ENCODE measurements at places on chromosomes 6 and 20. TPM values are rescaled to one million over a fixed set of nuclear protein-coding genes. Genes with fewer than 3 reads are reported as not detected.

GRCh38 chr20:16801919-16802651, 53.9 kb downstream of the OTOR start:
- DNase-seq, result no peak

PSORS1C2 gene
- total RNA-seq, result not detected

- DNase-seq, result no peak
Measured at GRCh38 chr20:25750765-25751696, 54.4 kb upstream of the ZNF337 start.

- no peak for DNase-seq
Measured at GRCh38 chr6:54916858-54917257, 70.3 kb downstream of the FAM83B start.

RAB44 gene
- not detected for total RNA-seq

GRCh38 chr6:27111743-27112142, 135.8 kb upstream of the PRSS16 start:
- DNase-seq, result no peak

GRCh38 chr6:132750455-132751248, 7.1 kb downstream of the VNN2 start:
- DNase-seq, result no peak

BNIP5 gene
- total RNA-seq, result not detected

NT5E gene
- 223 TPM for total RNA-seq

EPB41L1 gene
- 10.7 TPM for total RNA-seq

DNA sequence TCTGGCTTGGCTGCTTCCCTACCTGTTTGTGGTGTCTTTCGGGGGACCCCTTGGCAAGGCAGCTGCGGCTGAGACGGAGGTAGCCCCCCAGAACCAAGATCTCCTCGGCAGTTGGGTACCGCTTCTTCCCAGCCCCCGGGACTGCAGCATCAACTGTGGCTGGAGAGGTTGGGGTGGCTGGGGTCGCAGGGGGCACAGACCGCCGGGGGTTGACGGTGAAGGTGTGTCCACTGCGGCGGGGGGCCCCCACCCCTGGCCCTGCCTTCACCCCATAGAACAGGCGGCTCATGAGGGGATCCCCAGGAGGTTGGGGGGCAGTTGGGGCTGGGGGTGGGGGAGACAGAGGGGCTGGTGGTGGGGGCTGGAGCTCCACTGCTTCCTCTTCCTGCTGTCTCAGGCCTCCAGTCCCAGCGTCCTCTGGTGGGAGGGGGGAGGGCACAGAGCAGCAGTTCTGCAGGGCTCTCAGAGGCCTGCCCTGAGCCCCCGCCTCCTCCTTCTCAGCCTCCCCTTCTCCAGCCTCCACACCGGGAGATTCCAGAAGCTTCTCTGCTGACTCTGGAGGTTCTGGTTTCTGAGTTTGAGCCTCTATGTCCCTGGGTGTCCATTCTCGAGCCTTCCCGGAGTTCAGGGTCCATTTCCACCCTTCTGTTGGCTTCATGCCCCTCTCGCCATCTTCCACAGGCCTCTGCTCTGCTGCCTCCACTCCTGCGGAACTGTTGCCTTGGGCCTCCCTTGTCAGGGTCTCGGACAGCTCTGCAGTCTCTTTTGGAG, 1.9 kb downstream of the PPP1R18 start:
- DNase-seq, result no peak

DNA sequence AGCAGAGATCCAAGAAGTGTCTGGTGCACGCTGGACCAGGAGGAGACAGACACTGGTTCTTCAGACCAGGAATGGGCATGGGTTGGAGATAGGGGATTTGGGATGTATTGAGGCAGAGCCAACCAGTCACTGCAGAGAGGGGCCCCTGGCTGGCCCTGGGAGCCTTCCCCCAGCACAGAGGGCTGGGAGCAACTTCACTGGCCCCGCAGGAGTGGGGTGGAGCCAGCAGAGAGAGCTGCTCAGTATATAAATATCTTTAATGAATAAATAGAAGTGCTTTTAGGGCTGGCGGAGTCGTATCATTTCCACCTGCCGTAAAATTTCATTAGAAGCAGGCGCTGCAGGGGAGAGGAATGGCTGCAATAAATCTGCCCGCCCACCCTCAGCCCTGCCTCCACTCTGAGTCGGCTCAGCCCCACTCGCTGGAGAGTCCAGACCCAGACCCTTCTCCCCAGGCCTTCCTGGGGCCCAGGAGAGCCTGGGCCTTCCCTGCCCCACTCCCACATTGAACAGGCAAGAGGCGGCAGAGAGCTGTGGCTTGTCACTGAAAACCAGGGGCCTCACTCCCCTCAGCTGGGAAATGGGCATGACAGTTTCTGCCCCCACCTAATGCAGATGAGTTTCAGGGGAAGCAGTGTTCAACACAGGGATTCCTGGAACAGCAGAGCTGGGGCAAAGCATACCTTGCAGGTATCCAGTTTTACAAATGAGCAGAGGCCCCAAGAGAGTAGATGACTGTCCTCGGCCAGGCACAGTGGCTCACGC, 23.9 kb upstream of the VSTM2L start:
- no peak for DNase-seq

DNA sequence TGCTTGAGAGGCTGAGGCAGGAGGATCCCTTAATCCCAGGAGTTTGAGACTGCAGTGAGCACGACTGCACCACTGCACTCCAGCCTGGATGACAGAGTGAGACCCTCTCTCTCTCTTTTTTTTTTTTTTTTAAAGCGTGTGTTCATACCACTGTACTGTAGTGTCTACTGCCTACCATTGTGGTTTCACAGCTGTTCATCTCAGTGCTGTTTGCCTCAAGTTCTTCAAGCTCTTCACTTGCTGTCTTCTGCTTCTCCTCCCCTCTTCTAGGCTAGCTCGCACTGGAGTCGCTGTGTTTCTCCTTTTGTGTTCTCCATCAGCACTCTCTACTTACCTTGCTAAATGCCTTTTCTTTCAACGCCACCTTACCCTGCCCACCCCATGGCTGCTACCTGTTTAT, 7.4 kb downstream of the FOXO3 start:
- no peak for DNase-seq

PACRG gene
- not detected for total RNA-seq

DNA sequence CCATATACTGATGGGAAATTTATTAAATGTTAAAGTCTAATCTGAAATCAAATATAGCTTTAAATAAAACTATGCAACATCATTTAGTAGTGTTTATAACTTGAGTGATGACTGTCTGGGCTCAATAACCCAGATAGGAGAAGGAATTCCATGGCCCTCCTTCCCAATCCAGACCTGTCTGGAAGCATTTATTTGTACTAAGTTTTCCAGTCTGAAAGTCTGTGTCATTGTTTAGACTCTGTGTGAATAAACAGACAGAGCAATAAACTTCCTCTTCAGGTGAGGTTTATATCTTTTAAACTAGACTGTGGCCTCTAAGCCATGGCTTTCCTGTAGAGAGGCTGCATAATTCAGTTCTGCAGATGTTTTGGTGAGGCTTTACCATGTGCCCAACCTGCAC, 176.4 kb downstream of the SOX4 start:
- no peak for DNase-seq

GRCh38 chr6:144265390-144265789, 19.7 kb upstream of the UTRN start:
- DNase-seq, result peak; percentile 61

DNA sequence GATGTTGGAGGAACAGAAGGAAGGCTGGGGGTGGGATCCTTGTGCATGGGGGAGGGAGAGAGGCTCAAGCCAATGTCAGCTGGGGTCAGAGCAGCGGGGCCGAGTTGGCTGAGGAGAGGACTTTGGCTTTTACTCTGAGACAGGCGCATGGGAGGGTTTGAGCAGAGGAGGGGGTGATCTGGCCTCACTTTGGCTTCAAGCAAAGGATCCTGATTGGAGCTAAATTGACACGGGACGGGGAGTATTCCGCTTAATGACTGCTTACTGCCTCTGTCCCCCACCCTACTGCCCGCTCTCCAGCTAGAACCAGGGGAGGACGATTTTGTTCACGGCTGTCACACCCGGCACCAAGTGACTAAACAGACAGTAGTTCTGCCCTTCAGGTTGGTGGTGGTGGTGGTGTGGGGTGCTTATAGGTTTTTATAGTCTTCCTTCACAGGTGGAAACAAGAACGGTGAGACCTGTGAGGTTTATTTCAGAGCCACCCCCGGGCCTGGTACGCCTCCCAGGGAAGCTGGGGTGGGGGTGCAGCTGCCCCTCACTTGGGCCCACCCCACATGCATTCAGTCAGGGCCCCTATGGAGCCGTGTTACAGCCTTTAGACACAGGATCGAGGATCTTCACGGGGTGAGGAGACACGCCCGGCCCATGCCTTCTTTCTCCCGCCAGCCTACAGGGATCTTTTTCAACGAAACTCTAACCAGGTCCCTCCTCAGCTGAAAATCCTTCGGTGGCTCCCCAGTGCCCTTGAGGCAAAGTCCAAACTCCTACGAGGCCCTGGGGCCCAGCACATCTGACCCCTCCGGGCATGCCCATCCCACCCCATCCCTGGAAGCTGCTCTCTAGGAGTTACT, 1.3 kb upstream of the SNAI1 start:
- DNase-seq, result no peak

DNA sequence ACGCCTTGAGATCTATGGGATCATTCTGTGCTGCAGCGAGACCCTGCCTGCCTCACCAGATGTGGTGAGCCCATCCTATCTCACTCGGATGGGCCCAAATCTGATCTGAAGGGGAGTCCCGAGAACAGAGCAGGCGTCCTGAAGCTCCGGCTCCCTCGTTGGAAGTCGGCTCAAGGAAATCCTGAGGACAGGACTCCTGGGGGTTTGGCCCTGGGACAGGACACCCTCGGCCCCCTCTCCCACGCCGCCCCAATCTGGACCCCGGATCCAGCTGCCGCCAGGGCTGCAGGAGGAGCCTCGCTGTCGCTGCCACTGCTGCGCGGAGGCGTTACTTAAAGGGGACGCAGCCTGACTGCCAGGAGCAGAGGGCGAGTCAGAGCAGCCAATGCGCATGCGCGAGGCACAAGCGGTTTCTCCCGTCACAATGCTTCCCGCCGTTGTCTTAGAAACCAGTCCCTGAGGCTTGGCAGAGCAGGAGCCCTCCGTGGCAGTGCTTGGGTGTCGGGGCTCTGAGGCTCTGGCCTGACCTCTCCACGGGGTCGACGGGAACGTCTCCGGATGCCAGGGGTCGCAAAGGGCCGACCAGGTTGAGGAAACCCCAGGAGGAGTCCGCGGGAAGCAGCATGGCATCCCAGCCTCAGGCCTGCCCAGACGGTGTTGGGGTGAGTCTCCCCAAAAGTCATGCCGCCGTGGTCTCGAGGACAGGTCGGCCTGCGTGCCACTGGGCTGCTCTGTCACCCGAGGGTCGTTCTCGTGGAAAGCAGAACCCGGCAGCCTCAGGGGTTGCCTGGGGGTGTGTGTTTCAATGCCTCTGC, 1567.8 kb upstream of the DEFB115 start:
- no peak for DNase-seq

MOXD1 gene
- total RNA-seq, result 0.07 TPM

THBD gene
- 139 TPM for total RNA-seq

LY6G5C gene
- 0.88 TPM for total RNA-seq

DNA sequence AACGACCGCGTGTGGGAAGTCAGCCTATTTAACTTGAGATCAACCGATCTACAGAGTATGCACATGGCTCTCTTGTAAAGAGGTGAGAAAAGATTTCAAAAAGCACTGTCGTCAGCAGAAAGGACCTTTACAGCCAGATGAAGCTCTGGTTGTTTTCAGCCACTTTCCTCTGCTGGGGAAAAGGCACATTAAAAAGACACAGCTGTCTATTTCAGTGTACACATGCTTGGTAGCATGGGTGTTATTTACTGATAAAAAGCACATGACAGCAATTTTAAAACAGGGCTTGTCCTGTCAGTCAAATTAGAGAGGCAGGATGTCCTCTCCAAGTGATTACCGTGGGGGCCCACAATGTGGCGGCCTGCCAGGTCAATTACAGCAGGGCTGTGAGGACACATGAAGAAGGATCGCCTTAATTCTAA, 188.9 kb downstream of the PRKN start:
- no peak for DNase-seq

TSPO2 gene
- not detected for total RNA-seq

LAMA4 gene
- total RNA-seq, result 517 TPM

IRF4 gene
- total RNA-seq, result 0.07 TPM

DNA sequence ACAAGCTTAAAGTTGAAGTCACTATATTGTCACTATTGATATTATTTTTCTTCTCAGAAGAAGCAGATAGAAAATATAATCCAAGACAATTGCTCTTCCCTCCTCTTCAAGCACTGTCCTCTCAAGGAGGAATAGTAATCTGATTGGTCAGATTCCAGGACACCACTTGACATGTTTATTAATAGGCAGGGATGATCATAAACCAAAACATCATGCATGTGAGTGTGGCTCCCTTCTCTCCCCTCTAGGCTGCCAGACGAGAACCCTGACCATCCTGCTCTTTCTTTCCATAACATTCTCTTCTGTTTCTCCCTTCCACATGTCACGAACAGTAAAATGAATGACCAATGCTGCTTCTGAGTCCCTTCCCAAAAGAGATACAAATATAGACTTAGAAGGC, 7.5 kb downstream of the ATG5 start:
- DNase-seq, result no peak

- no peak for DNase-seq
Measured at GRCh38 chr20:24081077-24081476, 92.5 kb upstream of the GGTLC1 start.

SAMD3 gene
- total RNA-seq, result not detected

DNA sequence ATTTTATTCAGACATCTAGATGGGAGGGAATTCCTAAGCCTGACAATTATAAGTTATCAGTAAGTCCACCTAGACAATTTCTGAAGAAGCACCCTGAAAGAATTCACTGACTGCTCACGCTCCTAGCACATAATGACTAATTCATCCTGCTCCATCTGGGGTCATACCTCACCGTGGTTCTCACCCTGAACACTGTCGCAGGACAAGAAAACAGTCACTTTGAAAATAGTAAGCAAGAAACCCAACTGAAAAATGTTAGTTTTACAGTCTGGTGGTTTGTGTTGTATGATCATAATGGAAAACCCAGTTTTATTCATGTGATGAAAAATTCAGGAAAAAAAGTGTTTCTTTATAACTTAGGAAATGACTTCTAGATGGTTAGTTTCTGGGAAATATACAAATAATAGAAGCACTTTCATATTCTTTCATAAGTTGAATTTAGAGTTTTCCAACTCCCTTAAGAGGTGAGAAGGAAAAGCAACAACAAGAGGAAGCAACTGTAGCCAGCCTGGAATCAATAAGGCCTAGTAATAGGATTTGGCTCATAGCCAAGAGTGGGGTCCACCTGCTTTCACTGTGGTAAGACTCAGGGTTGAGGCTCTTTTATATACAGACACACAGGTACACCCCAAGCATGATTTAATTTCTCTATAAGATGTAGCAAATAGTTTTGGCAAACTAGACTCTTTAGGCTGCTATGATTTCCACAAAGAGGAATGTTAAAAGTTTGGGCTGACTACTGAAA, 94.1 kb downstream of the HIVEP2 start:
- DNase-seq, result no peak

- no peak for DNase-seq
Measured at GRCh38 chr6:41970436-41970846, 28.8 kb upstream of the CCND3 start.

DNA sequence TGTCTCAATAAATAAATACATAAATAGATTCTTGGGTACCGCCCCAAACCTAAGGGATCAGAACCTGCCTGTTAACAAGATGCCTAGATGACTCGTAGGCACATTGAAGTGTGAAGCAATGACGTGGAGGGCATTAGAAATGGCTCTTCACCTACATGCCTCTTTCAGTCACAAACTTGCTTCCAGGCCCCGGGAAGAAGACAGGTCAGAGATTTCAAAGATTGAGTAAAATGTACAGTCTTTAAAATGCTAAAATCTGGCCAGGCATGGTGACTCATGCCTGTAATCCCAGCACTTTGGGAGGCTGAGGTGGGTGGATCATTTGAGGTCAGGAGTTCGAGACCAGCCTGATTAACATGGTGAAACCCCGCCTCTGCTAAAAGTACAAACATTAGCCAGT, 480.8 kb upstream of the JARID2 start:
- DNase-seq, result no peak

PRL gene
- total RNA-seq, result not detected

- DNase-seq, result no peak
Measured at GRCh38 chr6:170082067-170082466, 208.8 kb downstream of the DLL1 start.

KIAA0408 gene
- total RNA-seq, result not detected

All from pulmonary artery endothelial cell (primary cell).